ENCODE measurements at places on chromosomes 6 and 20.

- no peak for DNase-seq
Observed at GRCh38 chr20:64164123-64164836, at the start of gene MYT1. TSS of gene MYT1 (plus strand) at chr20:64164452. CDS start at chr20:64198862, 34,410 bp downstream.

- no peak for DNase-seq
Observed at GRCh38 chr6:166950443-166950821, 5.9 kb downstream of the RNASET2 start.

- no peak for DNase-seq
Observed at GRCh38 chr6:7189101-7189758, 81.5 kb downstream of the RREB1 start.

DNA sequence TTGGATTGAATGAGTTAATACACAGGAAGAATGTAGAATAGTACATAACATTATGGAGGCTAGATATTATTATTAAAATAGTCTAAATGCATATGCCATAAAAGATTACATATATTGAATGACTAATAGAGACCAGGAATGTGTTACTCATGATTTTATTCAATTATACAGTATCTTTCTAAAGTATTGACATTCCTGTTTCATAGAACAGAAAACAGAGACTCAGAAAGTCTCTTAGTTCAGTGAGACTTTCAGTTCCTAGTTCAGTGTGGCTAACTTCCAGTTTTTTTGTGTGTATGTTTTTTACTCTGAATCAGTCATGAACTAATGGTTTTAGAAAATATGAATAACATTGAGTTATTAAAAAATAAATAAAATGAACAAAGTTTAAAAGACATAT lies 34.6 kb upstream of the TMEM244 start:
- DNase-seq, result no peak

DNA sequence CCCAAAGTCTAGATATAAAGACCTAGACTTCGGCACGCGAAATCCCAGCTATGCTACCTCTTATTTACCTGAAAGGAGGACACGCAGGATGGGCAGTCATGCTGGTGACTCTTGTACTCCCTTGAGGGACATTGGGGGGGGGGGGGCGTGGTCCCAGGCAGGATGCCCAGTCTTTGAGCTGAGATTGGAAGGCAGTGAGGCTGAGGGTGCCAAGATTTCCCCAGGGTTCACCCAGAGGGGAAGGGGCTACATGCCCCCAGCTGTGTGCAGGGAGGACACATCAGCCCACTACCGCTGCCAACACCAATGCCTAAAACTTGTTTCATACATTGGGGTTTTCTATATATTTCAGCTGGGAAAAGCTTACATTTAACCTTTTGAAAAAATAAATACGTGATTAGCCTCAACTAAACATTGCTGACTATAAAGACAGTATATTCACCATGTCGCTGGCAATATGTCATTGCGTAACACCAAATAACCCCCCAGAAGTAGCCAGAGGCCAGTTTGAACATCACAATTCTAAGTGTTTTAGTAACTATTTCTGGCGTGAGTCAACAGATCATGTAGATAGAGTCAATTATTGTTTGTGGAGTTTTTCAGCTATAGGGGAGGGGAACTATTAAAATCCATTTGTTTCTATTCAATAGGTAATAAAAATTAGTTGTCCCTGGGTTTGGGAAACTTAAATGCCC lies 21.6 kb downstream of the MGME1 start:
- DNase-seq, result no peak

DNA sequence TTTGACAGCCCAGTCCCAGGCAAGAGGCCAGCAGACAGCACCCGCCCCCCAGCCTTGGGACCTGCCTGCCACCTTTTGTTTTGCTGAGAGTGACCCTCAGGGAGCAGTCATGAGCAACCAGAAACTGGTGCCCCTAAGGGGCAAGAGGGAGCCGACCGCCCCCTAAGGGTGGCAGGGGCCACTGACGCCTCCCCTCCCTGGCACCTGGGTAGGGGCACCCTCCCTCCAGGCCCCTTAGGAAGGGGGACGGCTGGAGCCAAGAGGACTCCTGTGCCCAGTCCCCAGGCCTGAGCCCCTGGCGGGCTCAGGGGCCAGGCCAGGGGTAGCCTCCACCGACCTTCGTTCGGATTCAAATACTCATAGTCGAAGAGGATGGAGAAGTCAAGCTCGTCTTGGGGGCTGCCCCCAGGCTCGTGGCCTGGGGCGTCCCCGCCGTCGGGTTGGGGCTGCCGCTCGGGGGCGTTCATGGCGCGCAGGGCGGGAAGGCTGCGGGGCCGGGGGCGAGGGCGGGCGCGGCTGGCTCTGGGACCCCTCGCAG lies 417 bp downstream of the NFATC2 start:
- DNase-seq, result peak; percentile 71

DNA sequence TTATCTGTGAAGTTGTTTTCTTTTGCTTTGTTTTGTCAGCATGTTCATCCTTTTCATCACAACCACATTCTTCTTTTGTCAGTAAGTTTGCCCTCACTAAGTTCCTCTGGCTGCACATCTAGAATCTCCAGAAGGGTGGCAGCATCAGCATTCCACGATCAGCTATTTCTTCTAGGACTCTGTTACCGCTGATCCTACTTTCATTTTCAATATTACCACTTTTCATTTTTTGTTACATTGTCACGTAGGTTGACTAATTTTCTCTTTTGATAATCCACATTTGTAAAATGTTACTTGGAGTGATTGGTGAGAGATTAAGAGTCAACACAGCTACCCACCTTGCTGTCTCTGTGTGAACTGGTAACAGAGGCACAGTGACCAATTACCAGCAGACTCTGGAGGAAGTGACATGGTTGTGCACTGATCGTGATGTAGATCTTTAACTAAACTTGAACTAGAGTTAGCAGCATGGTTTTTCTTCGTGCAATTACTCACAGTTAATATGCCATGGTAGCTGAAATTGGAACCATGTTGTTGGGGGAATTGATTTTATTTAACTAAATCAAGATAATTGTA lies 307.9 kb upstream of the SLC35B3 start:
- DNase-seq, result peak; percentile 18

GRCh38 chr6:32047084-32047478 lies 8.9 kb downstream of the CYP21A2 start:
- DNase-seq, result no peak

GRCh38 chr20:32354592-32355416 lies 3.3 kb upstream of the ASXL1 start:
- no peak for DNase-seq

GRCh38 chr6:155436981-155437749 lies 18.5 kb downstream of the NOX3 start:
- no peak for DNase-seq

DNA sequence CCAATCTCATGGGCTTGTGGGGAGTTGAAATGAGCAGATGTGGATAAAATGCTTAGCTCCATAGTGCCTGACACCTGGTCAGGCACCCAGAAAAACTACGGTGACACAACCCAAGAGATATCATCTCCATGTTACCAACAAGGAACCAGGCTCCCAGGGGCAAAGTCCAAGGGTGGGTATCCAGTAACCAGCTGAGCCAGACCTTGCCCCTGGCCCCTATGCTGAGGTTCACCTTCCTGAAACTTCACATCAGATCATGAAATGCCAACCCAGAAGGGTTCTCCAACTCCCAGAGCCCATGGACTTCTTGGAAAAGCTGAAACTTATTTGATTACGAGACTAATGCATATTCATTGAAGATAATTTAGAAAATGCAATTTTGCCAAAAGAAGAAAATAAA lies 141.8 kb upstream of the KCNG1 start:
- DNase-seq, result no peak

GRCh38 chr6:109424946-109425345 lies 15.5 kb downstream of the PPIL6 start:
- DNase-seq, result no peak

DNA sequence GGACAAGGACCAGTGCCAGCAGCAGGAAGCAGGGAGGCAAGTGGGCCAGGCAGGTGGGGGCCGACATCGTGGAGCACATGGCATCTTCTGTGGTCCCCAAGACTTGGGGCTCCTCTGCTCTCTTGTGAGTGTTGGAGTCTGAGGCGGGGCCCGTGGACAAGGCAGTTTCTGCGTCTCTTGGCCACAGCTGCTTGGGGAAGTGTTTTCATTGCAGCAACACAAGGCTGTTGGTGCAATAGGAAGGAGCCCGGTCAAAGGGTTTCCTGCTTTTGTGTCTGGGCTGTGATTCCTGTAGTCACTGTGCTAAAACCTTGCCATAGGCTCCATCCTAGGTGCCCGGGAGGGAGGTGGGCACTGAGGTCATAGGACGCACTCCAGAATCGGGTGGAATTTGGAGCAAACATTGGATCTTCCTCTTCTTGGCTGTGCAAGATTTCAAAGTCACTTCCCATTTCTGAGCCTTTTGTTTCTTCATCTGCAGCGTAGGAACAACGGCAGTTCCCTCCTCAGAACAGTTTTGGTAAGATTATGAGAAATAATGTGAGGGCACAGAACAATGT lies at the start of gene SIRPB2:
Gene SIRPB2, minus strand, starts transcription at position 140 of the 560 bp plus-strand sequence. Its CDS starts 61 bp downstream, at position 79.
- peak; percentile 50 for DNase-seq

DNA sequence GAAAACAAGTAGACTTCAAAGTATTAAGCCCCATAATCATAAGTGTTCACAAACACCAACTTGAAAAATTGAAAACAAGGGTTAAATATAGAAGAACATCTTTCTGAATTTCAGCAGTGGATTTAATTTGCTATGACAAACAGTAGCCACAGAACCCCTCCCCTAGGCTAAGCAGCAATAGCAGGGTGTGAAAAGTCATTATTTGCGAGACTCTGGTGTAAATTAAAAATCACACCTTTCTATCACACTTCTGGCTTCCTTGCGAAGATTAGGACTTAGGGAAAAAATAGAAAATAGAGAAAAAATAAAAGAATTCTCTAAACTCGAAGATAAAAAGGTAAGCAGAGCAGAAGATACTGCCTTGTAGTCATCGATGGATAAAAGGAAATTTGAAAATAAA lies 6.1 kb downstream of the SAMD3 start:
- DNase-seq, result no peak

Data from KBM-7 (cell line).